Tibial nerve (tissue), 4 donors: ENCODE measurements at places on chromosomes 6 and 20.

DNA sequence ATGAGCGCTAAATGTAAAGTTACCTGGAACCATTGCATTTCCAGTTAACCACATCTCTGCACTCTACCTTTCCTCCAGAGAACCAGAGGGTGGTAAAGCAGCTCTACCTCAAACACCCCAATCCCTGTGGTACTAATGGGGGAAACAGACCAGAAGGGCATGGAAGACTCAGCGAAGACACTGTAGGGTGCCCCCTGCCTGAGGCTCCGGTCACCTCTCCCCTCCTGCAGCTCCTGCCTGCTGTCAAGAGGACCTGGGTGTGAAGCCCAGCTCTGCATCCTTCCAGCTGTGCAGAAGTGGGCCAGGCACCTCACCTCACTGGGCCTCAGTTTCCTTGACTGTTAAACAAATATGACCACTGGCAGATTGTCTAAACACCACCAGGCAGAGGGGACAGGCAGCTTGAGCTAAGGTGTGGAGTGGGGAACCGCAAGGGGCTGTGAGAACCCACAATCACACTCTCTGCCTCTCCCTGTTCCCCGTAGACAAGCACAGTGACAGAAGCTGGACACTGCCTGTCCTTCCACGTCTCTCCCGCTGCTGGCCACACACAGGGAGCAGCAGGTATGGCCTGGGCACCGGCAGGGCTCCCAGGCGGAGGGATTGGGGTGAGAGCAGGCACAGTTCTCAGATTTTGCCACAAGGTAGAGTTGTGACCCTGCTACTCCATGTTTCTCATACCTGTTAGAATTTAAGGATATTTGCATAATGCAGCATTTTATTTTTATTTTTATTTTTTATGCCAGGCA is 9.1 kb upstream of the BPIFA2 start:
- no peak for DNase-seq

DNA sequence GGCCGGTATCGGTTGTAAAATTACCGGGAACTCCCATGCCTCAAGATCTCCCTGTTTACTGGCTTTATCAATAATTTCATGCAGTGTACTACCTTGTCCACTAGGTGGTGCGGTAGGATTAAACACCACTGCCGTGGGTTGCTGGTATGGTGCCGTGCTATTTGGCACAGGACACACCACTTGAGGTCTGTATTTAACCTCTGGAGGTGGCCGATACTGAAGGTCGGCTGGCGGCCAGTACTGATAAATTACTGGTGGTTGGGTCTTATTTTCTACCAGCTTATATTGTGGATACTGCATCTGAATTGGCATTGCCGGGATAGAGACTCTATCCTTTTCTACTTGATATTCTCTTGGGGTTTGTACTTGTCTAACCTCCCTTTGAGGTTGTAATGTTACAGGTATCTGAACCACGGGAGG is 14.3 kb upstream of the PTCRA start:
- peak; percentile 35 for DNase-seq

DNA sequence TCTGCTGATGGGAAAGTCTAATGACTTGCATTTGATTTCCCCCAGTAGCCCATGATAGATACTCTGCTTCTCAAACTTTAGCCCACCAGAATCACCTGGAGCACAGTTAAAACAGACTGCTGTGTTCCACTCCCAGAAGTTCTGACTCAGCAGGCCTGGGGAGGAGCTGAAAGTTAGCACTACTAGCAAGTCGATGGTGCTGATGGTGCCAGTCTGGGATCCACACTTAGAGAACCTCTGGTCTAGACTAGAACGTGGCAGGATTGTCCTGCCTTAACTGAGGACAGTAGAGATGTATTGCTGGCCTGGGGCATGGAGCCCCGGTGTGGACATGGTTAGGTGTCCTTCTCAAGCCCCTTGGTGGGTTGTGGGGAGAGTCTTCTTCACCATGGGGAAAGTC is 8.7 kb downstream of the TOX2 start:
- DNase-seq, result no peak

DNA sequence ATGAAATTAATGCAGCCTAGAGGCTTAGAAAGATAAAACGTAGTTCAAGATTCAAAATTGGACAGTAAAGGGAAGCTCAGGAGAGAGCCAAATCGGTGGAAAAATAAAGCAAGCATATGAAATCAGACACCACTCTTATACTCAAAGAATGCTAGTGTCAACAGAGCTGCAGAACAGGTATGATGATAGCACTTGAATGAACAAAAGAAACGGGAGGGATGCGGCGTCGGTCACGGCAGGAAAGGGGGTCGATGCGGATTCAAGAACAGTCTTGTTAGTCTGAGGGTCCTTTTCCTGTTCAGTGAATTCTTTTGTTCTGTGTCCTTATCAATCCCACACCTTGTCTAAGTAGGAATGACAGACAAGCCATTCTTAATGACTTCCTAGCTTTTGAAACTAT is 114.4 kb downstream of the FOXC1 start:
- no peak for DNase-seq

- no peak for DNase-seq
Measured at GRCh38 chr6:53377793-53378192, 29.0 kb upstream of the ELOVL5 start.
